ENCODE measurements at places on chromosomes 2 and 18.
A peak's percentile ranks its signal among the peaks of the same experiment; 100 is the strongest.

DNA sequence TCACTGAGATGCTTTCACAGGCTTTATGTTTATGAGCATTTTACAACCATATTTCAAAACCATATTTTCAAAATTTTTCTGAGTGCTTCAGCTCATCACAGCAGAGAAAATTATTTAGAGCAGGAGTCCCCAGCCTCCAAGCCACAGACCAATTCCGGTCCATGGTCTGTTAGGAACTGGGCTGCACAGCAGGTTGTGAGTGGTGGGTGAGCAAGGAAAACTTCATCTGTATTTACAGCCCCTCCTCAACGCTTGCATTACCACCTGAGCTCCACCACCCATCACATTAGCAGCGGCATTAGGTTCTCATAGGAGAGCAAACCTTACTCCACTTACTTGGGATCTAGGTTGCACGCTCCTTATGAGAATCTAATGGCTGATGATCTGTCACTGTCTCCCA, 165.6 kb downstream of the SEPTIN10 start:
- no peak for DNase-seq

DNA sequence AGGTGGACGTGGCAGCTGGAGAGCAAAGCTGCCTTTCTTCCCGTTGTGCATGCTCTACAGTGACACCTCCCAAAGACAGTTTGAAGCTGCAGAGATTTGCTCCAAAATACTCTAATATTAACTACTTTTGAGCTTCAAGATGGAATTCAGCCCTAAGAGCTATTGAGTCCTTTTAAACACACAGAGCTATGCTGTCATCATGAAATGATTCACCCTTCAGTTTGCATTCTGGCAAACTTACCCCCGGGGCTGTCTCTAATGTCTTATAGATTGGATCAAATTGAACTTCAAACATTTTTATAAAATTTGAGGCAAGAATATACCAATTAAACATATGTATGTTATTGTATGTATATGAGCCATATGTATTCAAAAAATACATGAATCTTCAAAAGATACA, 110.7 kb upstream of the EFEMP1 start:
- DNase-seq = no peak

DNA sequence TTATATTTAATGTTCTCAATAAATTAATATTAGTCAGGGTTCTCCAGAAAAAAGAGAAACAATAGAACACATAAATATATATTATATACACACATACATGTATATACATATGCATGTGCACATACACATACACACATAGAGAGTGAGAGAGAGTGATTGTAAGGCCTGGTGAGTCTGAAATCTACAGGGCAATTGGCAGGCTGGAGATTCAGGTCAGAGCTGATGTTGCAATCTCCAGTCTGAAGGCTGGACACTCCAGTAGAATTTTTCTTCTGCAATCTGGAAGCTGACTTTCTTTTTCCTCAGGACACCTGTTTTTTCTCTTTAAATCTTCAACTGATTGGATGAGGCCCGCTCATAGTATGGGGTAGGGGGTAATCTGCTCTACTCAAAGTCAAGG, 3.2 kb downstream of the TMEM182 start:
- DNase-seq = peak; percentile 41

DNA sequence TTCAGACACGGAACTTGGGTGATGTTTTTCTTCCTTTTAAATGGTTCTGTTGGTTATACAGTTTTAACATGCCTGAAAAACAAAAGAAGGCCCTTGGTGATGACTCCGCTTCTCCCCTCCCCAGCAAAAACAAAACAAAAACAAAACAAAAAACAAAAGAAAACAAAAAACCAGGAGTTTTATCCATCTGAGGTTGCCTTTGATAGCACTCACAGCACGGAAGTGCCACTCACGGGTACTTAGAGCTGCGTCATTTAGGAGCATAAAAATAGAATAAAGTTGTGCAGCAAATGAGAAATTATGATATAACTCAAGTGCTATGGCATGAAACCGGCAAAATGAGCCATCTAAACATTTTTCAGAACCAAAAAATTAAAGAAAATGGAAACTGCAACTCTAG, 57.7 kb downstream of the ZEB2 start:
- no peak for DNase-seq

- DNase-seq = peak; percentile 93
Measured at GRCh38 chr2:213021971-213022899, 129.2 kb downstream of the IKZF2 start.

DNA sequence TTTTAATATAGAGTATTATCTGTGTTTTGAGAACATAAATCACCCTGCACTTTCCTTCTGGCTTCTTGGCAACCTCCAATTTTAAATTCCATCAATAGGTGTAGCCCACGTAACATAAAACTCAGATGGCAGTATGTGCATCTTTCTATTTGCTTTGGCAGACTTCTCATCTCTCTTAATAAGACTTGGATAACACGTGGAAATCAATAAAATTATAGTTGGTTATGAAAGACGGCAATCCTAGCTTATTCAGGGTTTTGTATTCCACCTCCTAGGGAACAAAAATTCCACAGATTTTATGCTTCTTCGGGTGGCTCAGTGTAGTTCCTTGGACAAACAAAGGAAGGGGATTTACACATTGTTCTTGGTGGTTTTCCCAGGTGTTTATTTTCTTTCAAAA, 299.3 kb downstream of the RND3 start:
- DNase-seq = no peak

DNA sequence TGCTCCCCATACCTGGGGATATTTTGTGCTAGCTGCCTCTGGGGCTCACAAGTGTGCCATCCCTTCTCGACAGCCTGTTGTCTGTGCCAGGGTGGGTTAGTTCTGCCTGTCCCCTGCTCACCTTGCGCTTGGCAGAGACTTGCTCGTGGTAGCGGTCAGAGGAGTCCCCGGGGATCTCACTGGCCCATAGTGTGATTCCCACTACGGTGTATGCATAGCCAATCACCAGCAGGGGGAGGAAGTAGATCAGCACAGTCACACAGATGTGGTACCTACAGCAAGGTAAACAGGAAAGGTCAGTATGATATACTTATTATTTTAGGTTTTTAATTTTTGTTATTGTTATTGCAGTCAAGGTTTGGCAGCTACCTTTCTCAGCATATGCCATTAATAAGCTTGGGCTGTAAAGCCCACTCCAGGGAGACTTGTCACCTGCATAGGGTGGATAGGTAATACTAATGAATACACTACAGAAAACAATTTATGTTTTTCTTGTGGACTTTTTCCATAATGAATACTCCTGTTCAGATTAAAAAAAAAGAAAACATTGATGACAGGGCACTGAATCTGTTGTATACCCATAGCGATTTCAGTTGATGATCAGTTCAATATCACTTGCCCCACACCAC, 95.2 kb downstream of the POLE4 start:
- peak; percentile 16 for DNase-seq

DNA sequence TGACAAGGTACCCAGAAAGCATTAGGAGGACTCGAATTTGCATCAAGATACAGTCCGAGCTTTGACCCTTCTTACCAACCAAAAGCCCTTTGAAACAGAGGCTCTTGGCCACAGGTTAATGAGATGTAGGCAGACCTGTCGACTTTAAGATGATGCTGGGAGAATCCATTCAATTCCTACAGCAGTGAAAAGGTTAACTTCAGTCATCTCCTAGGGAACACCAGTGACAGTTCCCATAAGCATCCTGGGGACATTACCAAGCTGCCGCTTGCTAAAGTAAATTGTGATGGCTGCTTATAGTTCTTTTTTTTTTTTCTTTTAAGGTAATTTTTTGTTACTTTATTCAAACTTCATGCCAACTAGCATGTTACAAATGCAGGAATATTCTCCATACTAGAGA, 379.3 kb downstream of the SOX11 start:
- DNase-seq = no peak

- DNase-seq = peak; percentile 38
Measured at GRCh38 chr2:17538844-17539554, 1.5 kb upstream of the VSNL1 start.

- DNase-seq = no peak
Measured at GRCh38 chr2:205290299-205290698, 392.0 kb upstream of the NRP2 start.

DNA sequence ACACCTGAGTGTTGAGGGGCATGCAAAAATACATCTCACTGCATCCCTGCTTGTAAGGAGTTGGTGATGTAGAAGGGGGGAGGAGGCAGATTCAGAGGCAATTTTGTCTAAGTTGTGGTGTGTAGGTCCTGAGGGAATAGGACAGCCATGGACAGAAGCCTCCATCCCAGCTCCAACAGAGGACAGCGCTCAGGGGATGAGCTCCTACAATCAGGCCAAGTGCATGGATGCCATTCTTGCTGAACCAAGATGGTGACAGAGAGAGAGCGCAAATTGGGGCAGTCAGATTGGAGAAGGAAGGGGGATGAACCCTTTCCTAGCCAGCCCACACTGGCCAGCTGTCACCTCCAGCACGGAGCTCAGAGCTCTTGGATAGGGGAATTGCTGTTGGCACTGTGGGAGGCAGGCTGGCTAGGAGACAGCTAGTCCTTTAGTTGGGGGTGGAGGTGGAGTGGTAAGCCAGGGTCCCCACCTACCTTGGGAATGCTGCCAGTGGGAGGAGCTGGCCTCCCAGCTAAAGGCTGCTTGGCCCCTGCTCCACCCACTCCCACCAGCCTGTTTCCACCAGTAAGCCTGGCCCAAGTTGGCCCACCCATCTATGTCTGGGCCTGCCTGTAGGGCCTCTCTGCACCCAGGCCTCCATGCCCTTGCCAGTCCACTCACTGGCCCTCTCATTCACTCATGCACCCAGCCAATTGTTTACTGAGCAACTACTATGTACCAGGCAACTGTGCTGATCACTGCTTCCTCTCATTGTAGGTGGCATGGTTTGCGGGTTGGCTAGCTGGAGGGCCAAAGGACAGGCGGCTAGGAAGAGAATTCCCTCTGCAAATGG, 2.5 kb upstream of the PER2 start:
- no peak for DNase-seq

DNA sequence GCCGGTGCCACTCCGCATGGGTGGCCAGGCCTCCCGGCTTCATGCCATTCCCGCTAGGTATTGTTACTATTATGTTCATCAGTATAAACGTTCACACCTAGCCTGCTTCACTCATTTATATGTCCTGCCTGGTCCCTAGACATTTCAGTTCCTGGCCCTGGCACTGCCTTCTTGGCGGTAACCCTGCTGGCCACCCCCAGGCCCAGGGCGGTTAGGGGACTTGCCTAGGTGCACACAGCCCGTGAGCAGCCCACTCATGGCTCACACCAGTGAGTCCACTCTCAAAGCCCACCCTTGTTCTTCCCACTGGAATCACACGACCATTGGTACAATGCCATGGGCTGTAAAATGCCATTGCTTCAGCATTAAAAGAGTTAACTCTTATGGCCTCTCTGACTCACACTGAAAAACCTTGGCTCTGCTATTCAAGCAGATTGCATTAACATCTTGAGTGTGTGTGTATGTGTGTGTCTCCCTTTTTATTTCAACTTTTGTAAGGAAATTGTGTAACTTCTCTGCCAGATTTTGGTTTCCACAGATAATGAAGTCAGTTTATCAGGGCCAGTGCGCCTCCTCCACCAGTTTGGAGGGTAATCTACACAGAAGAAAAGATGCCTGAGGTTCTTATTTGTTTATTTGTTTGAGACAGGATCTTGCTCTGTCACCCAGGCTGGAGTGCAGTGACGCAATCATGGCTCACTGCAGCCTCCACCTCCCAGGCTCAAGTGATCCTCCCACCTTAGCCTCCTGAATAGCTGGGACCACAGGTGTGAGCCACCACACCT, 74.2 kb downstream of the RAB31 start:
- DNase-seq = peak; percentile 97

DNA sequence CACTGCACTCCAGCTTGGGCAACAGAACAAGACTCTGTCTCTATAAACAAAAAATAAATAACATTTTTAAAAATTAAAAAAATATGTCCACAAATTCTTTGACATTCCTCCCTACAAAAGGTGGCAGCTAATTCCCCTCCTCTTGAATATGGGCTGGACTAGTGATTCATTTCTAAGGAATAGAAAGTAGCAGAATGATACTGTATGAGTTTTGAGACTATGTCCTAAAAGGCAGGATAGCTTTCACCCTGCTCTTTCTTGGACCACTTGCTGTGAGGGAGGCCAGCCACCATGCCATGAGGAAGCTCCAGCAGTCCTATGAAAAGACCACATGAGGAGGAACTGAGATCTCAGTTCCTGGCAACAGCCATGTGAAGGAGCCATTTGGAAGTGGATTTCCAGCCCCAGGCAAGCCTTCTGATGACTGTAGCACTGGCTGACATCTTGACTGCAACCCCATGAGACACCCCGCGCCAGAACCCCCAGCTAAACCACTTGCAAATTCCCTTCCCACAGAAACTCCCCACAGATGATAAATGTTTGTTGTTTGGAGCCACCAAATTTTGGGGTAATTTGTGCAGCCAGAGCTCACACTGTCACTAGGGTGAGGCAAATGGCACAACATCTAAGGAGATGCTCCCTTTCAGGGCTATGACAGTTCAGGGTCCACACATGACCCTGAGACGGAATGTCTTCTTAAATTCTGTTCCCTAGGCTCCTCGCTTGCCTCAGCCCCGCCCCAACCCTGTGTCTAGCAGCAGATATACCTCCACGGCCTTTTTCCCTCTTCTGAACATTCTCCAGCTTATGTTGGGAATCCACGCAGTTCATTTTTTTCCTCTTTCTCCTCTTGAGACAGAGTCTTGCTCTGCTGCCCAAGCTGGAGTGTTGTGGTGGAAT, 17.1 kb upstream of the ATOH8 start:
- DNase-seq = no peak

GRCh38 chr18:8627540-8627939, 18.3 kb downstream of the RAB12 start:
- no peak for DNase-seq

DNA sequence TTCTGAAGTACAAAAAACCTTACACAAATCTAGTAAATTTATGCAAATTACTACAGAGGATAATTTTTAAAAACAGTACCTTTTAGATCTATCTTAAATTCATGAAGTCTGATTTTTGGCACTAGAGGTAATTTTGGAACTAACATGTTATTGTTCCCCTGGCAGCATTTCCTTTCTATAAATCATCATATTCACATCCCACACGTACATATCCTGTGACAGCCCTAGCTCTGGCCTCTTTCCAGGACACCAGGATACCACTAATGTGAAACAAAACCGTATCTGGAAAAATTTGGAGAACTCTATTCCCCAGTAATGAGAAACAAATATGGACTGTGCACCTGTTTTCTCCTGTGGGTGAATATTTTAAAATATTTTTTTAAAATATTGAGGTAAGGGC, 14.0 kb upstream of the BIRC6 start:
- no peak for DNase-seq

DNA sequence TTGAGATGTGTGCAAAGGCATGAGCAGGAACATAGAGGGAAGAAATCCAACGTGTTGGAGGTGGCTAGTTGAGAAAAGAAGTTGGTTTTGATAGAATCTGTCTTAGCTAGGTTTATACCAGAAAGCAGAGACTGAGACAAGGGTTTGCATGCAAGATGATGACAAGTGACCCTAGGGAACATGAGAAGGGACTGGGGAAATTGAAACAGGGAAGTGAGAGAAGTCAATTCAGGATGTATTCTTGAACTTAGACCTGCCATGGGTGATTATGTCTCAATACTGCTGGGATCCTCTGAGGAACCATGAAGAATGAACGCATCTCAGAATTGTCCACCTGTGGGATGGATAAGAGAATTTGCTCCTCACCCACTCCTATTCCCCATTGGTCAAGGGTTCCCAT, 20.5 kb downstream of the IL36A start:
- DNase-seq = no peak

- DNase-seq = no peak
Measured at GRCh38 chr18:58654896-58655614, 16.2 kb upstream of the MALT1 start.

- DNase-seq = peak; percentile 59
Measured at GRCh38 chr2:183541766-183542165, 417.5 kb downstream of the NUP35 start.

Measured in iris pigment epithelial cell (primary cell).